ENCODE measurements at places on chromosomes 1 and 21. TPM values are rescaled to one million over a fixed set of nuclear protein-coding genes. Genes with fewer than 3 reads are reported as not detected.

GRCh38 chr1:52669696-52670095 is 28.5 kb downstream of the COA7 start:
- DNase-seq, result no peak

- DNase-seq, result no peak
Measured at GRCh38 chr1:156876281-156876680, 15.6 kb downstream of the NTRK1 start.

Gene AK5
- 22.9 TPM for polyA plus RNA-seq

Gene PPCS
- polyA plus RNA-seq, result 40.0 TPM

GRCh38 chr1:81672766-81673165 is 128.0 kb upstream of the ADGRL2 start:
- no peak for DNase-seq

- DNase-seq, result no peak
Measured at GRCh38 chr1:248013229-248013710, at the start of gene OR2L5. TSS of gene OR2L5 (plus strand) at chr1:248013660. CDS start at chr1:248021948, 8,288 bp downstream.

All from SK-N-SH (cell line).